AG09309 (cell line): ENCODE measurements at places on chromosomes 7 and 10.
A peak's percentile ranks its signal among the peaks of the same experiment; 100 is the strongest.

- no peak for DNase-seq
These were observed 6.3 kb upstream of the ZNF503 start for GRCh38 chr10:75407713-75408508.

DNA sequence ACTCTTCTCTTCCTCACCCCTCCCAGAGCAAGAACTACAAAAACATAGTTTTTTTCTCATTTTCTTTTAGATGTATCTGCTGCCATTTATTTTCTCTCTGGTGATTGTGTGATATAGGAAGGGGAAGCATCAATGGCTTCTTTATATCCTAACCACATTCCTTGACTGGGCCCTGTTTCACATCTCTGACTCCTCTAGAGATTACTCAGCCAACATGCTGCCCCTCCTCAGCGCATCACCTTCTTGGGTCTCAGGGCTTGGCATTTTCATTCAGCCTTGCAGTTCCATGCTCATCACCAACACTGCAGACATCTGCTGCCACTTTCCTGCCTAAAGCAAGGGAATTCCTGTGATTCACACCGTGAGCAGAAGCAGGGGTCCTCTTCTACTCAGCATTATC lies 705.5 kb downstream of the AUTS2 start:
- DNase-seq = no peak

GRCh38 chr7:75915416-75916156 lies 631 bp downstream of the POR start:
- DNase-seq = no peak

DNA sequence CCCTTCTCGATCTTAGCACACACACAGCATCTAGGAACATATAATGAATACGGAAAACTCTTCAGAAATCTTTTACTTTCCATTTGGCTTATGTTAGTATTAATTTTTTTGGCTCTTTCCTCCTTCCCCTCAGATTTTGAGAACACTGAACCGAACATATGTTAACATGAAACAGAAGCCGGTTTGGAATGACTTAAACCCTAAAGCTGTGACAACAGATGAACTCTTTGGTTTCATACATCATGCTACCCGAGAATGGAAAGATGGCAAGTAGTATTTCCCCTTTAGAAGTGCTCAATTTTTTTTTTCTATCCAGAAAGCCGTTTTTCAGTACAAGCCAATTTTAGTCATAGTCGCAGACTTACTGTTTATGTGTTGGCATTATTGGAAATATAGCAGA lies 164.7 kb downstream of the DNAH11 start:
- DNase-seq = no peak

GRCh38 chr7:1693991-1694524 lies 24.0 kb downstream of the ELFN1 start:
- DNase-seq = no peak

DNA sequence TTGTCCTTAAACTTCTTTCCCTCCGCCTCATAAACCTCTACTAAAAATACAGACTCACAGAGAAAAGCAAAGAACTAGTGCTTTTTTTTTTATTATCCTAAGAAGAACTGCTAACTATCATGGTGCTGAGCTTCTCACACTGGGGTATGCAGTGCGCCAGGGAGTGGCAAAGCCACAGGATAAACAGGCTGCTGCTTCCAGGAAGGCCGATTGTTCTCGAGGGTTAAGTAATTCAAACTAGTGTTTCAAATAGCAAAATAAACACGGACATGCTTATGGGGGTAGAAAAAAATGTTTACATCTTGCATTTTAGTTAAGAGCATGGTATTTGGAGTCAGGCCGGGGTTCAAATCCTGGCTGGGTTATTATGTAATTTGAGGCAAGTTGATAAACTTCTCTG lies 157.0 kb downstream of the TAX1BP1 start:
- DNase-seq = no peak

GRCh38 chr7:4040109-4040928 lies 641.8 kb upstream of the FOXK1 start:
- no peak for DNase-seq

DNA sequence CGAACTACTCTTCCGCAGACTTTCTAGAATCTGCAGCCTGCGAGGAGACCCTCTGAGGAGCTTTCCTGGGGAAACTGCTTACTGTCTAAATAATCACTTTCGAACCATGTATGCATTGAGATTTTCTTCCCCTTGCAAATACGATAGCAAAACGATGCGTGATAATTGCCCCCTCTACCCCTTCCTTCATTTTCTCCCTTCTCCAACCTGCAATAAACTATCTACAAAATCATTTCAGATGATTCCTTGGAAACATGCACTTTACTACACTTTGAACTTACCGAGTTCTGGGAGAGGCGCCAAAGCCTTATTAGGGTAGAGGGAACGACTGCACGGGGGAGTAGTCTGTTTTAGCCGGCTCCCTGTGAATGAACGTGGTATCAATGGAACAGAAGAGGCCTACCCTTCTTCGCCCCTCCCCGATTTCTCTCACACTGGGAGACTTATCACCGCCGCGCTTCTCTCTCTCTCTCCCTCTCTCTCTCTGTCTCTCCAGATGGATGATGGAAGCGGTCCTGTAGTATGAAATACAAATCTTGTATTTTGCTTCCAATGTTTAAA lies at the start of gene FGFBP3:
FGFBP3 (minus strand) TSS at position 370 of the 561 bp plus-strand sequence. CDS start 517 bp downstream, outside the sequence.
- no peak for DNase-seq

- DNase-seq = no peak
These were observed 31.1 kb downstream of the SKIDA1 start for GRCh38 chr10:21494191-21495001.

DNA sequence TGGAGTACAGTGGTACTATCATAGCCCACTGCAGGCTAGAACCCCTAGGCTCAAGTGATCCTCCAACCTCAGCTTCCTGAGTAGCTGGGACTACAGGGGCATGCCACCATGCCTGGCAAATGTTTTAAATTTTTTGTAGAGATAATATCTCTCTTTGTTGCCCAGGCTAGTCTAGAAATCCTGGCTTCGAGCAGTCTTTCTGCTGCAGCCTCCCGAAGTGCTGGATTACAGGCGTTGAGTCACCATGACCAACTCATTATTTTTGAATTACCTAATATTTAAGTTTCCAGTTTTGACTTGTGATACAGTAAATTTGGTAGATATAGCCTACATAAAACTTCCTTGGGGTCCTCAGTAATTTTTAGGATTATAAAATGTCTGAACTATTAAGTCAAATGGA lies 74.1 kb downstream of the RUNDC3B start:
- no peak for DNase-seq

DNA sequence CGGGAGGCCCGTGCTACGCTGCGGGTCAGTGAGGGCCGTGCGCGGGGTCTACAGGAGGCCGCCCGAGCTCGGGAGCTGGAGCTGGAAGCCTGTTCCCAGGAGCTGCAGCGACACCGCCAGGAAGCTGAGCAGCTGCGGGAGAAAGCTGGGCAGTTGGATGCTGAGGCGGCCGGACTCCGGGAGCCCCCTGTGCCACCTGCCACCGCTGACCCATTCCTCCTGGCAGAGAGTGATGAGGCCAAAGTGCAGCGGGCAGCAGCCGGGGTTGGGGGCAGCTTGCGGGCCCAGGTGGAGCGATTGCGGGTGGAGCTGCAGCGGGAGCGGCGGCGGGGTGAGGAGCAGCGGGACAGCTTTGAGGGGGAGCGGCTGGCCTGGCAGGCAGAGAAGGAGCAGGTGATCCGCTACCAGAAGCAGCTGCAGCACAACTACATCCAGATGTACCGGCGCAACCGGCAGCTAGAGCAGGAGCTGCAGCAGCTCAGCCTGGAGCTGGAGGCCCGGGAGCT lies 7.0 kb downstream of the LZTS2 start:
- DNase-seq = no peak

GRCh38 chr10:68665841-68666240 lies 55.2 kb upstream of the CCAR1 start:
- peak; percentile 55 for DNase-seq

GRCh38 chr7:114851406-114852061 lies 70.4 kb upstream of the MDFIC start:
- no peak for DNase-seq

- DNase-seq = peak; percentile 88
These were observed 509.0 kb upstream of the PODXL start for GRCh38 chr7:132065193-132065988.

- DNase-seq = no peak
These were observed 428.3 kb upstream of the NPVF start for GRCh38 chr7:25656581-25657026.

DNA sequence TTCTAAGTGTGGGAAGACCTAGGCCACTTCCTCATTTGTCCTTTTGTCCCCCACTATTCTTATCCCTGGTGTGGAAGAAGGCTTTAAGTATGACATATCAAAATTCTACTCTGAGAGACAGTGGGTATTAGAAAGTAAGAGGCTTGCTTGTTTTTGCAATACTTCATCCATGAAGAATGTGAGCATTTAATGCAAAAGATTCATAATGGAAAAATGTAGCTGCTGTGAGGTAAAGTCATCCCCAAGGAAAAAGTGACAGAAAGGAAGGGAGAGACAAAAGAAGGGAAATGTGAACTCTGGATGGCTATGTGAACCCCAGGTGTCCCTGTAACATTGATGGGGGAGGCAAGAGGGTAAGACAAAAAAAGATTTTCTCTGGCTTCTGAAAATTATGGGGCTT lies 607.5 kb downstream of the SORCS1 start:
- no peak for DNase-seq

GRCh38 chr7:8423057-8423456 lies 10.4 kb upstream of the NXPH1 start:
- DNase-seq = no peak

DNA sequence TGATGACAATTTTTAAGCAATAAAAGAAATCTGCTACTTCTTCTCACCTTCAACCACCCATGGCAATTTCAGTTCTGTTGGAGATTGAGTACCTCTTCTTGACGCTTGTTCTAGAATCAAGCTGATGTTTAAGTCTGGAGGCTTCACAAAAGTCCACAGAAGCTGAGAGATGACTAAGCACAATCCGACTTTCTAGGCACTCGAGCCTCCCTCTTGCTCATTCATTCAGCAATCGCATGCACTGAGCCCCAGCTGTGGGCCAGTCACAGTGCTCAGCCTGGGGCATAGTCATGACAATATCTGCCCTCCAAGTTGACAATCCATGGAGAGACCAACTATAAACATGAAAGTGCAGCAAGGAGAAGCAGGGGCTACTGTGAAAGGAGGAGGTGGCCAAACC lies 103.2 kb downstream of the IPMK start:
- no peak for DNase-seq

- DNase-seq = no peak
These were observed 64.8 kb downstream of the CD36 start for GRCh38 chr7:80703272-80703671.

- no peak for DNase-seq
These were observed 119.3 kb upstream of the PRKCQ start for GRCh38 chr10:6699336-6699735.

DNA sequence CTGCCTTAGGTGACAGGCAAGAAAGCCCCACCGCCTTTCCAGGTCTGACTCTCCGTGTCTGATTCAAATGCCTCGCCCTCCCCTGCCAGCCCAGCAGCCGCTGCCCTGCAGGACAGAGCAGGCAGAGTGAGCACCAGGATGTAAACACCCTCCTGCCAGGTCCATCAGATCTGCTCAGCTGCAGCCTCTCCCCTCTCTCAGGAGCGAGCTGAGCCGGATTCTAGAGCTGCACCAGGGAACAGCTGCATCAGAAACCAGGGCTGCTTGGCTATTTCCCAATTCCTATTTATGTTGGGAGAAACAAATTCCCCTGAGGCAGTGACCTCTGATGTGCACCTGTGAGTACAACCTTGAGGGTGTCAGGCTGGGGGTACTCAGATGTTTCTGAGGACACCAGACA lies 121.5 kb upstream of the ZMIZ1 start:
- DNase-seq = no peak

DNA sequence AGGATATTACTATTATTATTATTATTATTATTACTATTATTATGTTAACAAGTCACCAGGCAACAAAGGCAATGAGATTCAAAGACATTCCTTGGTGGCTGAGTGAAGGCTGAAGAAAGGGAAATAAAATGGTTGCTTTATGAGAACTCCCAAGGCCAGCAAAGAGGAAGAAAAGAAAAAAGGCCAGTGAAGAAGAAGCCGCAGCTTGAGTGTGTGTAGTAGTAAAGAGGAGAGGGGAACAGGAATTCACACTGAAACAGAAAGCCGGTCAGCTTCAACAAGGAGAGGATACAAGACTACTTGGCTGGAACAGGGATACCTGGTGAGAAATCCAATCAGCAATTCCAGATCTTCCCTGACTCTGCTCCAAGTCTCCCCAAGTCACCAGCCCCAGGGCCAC lies 42.4 kb downstream of the PLXNA4 start:
- no peak for DNase-seq

DNA sequence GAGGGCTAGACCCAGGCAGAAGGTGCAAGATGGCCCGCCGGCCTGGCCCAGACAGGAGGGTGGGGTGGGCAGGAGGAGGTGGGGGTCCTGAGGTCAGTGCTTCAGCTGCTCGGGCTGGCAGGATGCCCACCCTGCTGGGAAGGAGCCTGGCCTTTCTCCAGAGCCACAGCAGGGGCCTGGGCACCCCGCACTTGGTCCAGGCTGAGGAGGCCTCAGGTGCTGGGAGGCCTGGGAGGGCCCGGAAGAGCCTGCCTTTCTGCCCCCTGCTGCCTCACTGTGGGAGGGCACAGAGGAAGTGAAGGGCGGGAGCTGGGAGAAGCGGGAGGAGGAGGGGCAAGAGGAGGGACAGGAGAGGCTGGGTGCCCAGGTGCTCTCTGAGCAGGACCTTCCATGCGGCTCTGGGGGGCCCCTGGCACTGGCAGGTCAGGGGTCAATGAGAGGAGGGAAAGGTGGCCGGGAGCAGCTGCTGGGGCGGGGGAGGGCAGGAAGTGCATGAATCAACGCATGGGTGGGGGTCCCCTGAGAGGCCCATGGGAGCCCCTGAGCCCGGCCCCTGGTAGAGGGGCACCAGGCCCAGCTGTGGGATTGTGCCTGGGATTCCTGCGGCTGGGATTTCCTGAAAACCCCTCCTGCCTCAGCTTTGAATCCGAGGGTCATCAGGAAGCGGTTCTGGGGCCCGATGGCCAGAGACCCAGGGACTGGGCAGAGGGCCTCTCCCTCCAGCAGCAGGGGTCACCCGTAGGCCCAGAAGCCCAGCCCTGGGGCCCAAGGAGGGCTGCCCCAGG lies 49.9 kb downstream of the PWWP2B start:
- DNase-seq = no peak

- no peak for DNase-seq
These were observed 117.4 kb downstream of the ELAPOR2 start for GRCh38 chr7:86942081-86942480.

DNA sequence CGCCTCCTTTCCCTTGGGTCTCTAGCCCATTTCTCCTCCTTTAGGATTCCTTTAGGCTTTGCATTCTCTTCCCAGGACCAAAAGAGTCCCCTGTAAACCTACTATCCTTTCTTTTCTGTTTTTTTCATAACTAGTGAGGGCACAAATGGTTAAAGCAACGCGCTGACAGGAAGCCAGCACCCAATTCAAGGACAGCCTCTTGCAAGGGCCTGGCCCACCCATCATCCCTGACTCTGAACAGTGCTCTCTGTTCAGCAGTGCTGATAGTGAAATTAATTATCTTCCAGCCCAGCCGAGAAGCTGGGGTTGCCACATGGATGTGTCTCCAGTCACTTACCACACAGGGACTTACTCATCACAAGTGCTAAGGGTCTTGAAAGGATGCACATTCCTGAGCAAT lies 38.3 kb upstream of the RNF32 start:
- DNase-seq = no peak

- DNase-seq = no peak
These were observed 136.0 kb upstream of the WNT16 start for GRCh38 chr7:121192834-121193233.
